ENCODE measurements at places on chromosomes 12 and 14.

DNA sequence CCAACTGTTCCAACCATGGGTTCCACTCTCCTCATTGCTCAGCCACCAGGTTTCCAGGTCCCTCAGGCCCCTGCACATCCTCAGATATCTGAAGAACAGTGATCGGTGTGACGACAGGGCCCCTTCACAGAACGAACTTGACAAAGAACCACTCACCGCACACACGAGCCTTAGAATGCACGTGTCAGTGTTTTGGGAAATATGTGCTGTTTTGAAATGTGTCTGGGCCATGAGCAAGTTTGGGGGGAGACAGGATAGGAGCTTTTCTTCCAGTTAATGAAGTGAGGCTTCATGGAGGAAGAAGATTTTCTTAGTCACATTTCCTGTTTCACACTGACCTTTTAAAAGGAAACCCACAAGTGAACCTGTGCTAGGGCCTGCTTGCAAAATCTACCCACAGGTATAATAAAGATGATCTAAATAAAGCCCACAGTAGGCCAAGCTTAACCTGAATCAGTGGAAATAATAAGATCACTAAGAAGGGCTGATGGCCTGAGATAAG is 58.6 kb downstream of the ZFP36L1 start:
- DNase-seq: no peak

DNA sequence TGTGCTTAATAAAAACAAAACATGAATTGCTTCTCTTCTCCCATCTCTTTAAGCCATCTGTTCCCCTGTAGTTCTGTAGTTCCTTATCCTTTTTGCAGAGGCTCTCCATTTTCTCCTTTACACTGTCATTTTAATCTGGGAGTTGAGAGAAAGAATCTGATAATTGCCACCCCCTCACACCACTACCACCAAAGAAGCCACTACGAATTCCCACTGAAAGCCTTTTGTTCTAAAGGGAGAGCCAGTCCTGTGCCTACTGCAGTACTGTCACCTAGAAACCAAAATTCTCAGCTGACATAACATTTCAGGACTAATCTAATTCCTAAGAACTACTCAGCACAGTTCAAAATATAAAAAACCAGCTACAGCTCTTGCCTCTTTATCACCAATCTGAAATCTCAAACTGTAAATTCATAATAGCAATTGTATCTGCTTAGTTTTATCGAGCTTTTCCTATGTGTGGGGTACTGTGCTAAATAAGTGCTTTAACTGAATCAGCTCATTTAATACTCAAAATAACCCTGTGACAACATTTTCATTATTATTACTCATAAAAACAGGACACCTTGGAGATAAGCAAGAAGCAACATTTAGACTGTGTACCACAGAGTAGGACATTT is 72.4 kb downstream of the SPPL3 start:
- DNase-seq: no peak

GRCh38 chr12:71865166-71865713 is 25.7 kb downstream of the TBC1D15 start:
- DNase-seq: no peak

DNA sequence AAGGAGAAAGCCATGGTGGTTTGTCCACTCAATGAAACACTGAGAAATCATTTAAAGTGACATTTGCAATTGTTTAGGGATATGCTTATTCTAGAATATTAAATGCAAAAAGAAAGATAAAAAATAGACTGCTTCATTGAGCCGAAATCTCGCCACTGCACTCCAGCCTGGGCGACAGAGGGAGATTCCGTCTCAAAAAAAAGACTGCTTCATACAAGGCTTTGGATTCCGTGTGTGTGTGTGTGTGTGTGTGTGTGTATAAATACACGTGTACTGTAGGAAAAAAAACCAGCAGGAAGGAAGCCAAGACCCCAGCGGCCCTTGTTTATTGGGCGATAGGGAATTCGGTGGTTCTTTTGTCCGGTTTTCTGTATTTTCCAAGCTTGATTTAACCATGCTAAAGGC is 3.2 kb upstream of the ZNF839 start:
- DNase-seq: no peak

- DNase-seq: no peak
Observed at GRCh38 chr14:35879151-35879648, 53.1 kb downstream of the BRMS1L start.

DNA sequence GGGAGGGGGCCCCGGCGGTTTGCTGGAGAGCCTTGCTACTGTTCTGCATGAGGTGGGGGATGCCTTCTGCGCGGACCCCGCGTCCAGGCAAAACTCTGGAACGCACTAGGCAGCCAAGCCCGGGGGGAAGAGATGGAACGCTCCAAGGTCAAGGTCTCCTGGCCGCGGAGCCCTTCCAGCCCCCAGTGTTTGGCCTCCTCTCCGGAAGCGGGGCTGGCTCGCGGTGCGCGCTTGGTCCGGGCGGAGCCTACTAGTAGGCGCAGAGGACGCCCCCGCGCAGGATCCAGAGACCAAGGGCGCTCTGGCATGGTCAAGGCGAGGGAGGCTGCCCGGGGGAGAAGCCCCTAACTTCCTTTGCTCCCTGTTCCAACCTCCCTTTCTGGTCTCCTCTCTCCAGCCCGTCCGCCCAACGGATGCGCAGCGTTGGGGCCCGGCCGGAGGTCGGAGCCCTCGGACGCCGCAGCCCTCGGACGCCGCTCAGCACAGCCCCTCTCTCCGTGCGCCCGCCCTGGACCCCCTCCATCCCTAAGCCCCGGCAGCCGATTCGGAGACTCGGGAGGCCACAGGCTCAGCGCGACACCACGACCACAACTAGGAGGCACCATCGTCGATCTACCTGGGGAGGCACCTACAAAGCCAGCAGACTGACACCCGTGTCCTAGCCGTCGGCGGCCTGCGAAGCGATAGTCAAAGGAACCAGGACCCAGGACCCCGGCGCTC is 669 bp upstream of the KCNK13 start:
- DNase-seq: no peak

DNA sequence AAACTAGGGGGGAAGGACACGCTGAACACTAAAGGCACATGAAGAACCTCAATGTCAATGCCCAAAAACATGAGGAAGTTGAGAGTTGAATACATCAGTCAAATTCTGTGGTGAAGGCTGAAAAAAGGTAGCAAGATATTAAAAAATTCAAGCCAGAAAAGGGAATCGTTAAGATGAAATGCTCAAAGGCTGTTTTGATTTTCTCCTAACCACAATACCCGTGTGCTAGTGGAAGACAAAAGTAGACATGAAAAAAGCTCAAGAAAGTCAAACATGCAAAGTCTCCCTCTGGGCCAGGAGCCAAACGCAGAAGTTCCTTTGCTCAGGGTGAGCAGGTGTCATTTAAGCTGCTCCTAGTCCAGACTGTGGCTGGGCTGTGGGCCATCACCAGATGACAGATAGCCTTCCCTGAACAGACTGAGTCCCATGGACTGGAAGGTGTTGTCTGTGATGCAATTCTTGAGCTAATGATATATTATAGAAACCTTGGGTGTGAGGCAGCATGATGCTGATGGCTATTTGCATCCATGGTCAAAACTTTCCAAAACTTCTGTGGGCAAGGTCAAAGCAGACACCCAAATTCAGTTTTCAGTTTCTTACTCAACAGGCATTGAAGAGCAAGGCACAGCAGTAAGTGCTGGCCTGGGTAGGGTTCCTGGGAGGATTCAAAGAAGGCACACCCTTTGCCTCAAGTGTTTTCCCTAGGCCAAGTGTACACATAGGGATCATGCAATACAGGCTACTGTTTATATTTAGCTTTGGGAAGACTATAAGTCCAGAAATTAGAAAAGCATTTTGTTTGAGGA is 81.6 kb downstream of the MYRFL start:
- DNase-seq: no peak

DNA sequence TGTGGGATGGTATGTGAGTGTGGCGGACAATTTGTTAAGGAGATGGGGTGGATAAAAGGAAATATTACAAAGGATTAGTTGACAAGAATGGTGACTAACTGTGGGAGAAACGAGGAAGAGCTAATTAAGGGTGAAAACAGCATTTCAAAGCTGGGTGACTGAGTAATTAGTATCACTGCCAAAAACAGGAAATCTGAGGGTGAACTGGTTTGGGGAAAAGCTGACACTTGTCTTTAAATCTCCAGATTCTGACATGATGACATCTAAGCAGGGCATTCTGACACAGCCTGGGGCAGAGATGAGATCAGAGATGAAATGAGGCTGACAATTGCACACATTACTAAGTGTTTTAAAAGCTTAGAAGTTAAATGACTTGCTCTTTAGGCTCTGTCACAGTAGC is 42.4 kb upstream of the CCDC175 start:
- DNase-seq: no peak

DNA sequence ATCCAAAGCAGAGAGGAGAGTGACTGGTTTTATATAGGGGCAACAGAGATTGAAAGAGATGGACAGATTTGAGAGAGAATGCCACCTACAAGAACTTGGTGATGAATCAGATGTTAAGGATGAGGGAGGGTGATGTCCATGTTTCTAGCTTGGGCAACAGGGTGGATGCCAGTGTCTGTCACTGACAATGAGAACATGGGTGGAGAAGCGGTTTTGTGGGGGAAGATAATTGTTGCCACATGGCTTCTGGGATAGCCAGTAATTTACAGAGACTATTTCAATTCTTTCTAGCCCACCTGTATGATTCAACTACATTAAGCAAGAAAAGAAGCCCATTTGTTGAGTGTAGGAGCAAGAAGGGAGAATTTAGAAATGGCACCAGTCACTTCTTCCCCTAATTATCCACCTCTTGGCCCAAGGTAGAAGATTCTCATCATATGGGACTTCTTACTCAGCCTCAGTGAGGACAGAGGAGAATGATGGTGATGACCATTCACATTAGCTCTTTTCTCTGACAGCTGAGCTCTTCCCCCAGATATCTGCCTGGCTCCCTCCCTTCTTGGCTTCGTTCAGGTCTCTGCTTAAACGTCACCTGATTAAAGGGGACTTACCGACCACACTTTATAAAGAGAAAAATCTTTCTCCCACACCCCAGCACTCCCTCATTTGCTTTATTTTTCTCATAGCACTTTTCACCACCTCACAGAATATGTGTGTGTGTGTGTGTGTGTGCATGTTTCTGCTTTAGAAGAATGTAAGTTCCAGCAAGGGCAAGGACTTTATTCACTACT is 117.8 kb downstream of the DUSP6 start:
- DNase-seq: no peak

DNA sequence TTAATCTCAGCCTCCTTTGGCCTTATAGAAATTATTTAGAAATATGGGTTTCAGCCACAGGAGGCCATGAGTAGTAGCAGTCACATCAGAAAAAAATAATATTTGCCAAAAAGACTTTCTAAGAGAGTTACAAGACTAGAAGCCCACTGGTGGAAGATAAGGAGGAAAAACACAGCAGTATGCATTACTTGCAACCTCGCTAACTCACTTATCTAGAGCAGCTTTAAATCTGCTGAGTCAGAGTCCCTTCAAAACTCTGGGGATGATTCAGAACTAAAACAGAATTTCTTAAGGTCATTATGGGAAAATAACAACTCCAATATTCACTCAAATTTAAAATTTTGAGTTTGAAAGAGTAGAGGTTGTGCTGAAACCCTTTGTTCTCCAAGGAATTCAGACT is 6.2 kb downstream of the OR4K17 start:
- no peak for DNase-seq

DNA sequence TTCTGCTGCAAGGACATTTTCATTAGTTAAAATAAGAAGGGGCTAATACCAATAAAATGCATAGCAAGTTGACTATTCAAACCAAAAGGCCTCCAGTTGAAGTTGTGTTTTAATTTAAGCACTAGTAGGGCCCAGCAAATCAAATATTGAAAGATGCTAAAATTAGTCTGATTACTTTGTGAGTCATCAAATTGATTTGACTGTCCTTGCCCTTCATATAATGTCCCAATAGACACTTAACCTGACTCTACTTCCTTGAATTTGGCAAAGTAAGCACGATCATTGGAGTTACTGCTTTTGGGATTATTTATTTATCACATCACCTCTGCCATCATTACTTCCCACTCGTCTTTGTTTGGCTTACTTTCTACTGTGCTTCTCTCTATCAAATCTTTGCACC is 798.5 kb downstream of the DIO2 start:
- no peak for DNase-seq

DNA sequence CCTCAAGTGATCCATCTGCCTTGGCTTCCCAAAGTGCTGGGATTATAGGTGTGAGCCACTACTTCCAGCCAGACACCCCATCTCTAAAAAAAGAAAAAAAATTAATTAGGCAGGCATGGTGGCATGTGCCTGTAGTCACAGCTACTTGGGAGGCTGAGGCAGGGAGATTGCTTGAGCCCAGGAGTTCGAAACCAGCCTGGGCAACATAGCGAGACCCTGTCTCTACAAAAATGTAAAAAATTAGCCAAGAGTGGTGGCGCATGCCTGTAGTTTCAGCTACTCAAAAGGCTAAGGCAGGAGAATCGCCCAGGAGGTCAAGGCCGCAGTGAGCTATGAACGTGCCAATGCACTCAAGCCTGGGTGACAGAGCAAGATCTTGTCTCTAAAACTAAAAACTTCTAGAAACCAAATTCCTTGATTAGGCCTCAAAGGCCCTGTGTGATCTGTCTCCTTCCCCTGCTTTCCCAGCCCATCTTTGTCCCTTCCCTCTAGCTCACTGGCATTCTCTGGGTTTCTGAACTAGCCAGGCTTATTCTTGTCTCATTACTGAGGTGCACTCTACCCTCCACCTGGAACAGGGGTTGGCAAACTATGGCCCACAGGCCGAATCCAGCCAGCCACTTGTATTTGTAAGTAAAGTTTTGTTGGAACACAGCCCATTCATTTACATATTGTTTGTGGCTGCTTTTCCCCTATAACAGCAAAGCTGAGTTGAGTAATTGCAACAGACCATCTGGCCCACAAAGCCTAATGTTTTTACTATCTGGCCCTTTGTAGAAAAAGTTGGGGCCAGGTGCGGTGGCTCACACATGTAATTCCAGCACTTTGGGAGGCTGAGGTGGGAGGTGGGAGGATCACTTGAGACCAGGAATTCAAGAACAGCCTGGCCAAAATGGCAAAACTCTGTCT is 17.2 kb upstream of the TPCN1 start:
- no peak for DNase-seq

DNA sequence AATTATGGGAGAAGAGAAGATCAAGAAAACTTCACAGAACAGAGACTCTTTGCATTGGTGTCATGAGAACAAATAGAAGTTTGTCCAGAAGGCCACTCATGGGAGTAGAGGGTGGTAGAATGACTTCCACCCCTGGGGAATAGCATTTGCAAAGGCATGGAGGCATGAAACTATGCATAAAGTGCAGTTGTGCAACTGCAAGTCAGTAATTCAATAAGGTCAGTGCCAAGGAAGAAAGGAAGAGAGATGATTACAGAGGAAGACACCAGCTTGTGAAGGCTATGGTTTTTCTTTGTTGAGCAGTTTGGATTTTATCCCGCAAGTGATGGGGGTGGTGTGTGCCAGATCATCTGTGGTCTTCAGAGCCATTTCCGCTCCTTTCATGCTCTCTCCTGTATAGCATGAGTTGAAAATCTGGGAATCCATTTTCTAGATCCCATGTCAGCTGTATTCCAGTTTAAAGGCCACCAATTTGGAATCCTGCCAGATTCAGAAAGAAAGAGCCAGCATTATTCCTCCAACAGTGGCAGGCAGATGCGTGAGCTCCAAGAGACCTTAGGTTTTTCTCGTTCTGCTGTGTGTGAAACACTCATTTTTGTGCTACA is 67.6 kb upstream of the GRIN2B start:
- no peak for DNase-seq

- no peak for DNase-seq
Observed at GRCh38 chr14:100302616-100303015, 3.6 kb downstream of the SLC25A29 start.

GRCh38 chr14:94620597-94620996 is 8.4 kb downstream of the SERPINA3 start:
- no peak for DNase-seq

Data from NCI-H510A (cell line).